ENCODE measurements at places on chromosomes 4 and X. TPM values are rescaled to one million over a fixed set of nuclear protein-coding genes. Genes with fewer than 3 reads are reported as not detected.

- DNase-seq: no peak
Measured at GRCh38 chr4:153434190-153434589, 32.0 kb upstream of the TMEM131L start.

- DNase-seq: no peak
Measured at GRCh38 chr4:100062921-100063320, 112.8 kb upstream of the H2AZ1 start.

HTATSF1 gene
- total RNA-seq: 90.4 TPM

GRCh38 chr4:45062935-45063545 lies 336.7 kb upstream of the GNPDA2 start:
- no peak for DNase-seq

- no peak for DNase-seq
Measured at GRCh38 chr4:41067369-41067768, 147.0 kb downstream of the APBB2 start.

GRCh38 chr4:68267433-68267944 lies 22.0 kb upstream of the TMPRSS11B start:
- peak; percentile 26 for DNase-seq

GATB gene
- total RNA-seq: 14.4 TPM

DNA sequence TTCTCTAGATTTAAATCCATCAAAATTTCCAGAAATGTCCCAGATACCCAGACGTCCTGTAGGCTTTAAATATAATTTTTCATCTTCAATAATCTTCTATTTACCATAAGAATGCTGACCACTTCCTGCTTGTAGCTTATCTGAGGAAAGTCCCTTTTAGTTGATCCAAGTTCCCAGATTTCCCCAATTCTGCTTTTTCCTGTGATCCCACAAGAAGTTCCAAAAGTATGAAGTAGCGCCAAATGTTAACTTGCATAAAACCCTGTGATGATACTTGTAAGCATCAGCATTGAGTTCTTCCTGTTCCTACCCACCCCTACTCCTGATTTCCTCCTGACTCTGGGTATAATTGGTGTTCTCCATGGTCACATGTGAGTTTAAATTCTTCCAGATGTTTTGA lies 10.6 kb upstream of the TLR8 start:
- DNase-seq: no peak

DNA sequence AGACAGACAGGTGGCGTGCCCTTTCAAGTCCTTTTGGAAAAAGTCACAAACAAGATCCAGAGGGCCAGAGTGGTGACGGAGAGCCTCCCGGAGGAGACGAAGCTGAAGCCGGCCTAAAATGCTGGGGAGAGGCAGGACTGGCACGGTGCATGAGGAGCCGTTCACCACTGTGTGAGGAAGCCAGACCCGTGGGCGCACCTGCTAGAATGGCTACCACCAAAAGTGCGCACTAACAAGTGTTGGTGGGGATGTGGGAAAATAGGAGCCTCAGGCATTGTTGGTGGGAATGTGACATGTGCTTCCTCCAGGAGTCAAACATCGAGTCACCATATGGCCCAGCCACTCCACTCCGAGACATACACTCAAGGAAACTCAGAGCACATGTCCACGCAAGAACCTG lies 67.4 kb upstream of the HELT start:
- DNase-seq: no peak

MGAT4D gene
- not detected for total RNA-seq

- peak; percentile 41 for DNase-seq
Measured at GRCh38 chr4:41256740-41257256, at the start of gene UCHL1. UCHL1 (plus strand) TSS chr4:41256928; CDS start chr4:41256977, 49 bp downstream.

DNA sequence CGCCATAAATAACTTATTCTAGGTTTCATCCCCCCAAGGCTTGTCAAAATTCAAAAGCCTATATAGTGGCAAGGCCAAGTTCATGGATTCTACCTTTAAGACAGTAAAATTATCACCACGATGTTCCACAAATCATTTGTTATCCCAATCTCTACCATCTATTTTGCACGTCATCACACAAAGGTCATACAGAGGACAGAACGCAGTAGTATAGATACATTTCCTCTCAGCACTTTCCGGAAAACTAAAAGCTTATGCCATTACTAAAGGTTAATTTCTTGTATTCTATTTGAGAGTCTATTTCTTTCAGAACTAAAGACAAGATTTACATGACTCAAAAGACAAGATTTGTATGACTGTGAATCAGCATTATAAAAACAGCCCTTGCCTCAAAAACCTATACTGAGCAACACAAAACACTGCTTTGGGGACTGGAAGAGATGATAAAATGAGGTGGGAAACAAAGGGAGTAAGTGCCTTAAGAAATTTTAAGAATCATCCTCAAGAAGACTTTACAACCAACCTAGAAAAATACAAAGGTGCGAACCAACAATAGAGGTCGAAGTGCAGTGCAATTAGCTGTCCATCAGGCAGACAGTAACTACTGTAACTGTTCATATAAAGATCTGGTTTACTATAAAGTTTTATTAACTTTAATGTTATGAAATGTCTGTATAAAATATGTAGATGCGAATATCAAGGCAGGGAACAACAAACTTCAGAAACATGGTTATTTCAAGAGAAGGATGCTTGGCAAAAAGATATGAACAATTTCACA lies 7.6 kb downstream of the UBE2D3 start:
- DNase-seq: no peak

DNA sequence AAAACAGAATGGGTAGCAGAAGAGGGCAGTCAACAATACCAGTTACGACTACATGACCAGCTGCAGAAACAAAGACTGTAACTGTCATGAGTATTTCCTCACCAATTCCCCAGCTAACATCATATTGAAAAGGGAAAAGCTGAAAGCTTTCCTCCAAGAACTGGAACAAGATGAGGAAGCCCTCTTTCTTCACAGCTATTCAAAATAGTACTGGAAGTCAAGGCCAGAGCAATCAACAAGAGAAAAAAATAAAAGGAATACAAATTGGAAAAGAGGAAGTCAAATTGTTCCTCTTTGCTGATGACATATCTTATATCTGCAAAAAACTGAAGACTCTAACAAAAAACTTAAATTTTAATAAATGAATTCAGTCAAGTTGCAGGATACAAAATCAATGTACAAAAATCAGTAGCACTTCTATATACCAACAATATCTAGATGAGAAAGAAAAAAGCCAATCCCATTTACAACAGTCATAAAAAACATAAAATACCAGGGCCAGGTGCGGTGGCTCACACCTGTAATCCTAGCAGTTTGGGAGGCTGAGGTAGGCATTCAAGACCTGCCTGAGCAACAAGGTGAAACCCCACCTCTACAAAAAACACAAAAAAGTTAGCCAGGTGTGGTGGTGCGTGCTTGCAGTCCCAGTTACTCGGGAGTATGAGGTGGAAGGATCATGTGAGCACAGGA lies 125.4 kb downstream of the ATP8A1 start:
- DNase-seq: no peak

GRCh38 chr4:46979283-46979682 lies 14.1 kb downstream of the GABRA4 start:
- no peak for DNase-seq

DNA sequence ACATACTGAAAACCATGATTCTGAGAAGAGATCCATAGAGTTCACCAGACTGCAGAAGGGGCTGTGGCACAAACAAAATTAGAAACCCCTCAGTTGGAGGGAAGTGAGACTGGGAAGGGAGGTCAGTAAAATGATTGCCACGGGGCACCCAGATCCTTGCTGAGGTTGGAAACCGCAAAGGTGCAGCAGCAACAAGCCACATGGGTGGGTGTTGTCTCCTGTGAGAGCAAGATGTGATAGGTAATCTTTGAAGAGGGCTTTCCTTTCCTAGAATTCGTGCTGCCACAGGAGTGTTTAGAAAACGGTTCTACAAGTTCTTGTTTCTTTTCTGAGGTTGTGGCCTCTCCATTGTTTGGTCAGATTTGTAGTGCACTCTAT lies 85.5 kb downstream of the NFKB1 start:
- no peak for DNase-seq

NEIL3 gene
- total RNA-seq: 26.8 TPM

DNA sequence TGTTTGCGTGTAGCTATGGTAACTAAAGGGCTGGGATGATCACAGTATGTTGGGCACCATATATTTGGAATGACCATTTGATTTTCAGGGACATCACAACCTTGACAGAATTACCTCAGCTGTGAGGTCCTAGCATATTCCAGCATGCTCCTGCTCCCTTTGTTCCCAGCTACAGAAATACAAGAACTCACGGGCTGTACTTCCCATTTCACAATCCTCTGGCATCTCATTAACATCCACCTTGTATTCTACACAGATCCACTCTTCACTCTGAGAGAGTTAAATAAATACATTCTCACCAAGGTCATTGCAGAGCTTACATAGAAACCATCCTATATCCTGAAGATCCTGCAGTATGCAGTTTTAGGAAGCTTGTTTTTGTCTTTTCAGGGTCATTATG lies 169.7 kb downstream of the FRMPD4 start:
- DNase-seq: no peak

DNA sequence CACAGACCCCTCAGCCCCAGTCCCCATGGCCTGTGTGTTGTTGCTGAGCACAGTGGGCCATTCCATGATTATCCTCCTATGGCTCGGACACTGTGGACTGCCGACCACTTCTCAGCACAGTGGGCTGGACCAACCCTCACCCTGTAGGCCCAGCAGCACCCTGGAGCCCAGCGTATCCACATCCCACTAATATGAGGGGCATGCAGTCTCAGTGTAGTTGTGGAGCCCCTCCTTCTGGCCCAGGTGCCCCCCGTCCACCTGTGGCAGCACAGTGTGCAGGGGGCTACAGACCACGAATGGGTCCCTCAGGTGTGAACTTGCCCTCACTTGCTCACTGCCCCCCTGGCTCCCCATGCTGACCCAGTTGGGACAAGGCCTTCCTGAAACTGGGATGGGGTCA lies 7.9 kb downstream of the SPON2 start:
- DNase-seq: no peak

DNA sequence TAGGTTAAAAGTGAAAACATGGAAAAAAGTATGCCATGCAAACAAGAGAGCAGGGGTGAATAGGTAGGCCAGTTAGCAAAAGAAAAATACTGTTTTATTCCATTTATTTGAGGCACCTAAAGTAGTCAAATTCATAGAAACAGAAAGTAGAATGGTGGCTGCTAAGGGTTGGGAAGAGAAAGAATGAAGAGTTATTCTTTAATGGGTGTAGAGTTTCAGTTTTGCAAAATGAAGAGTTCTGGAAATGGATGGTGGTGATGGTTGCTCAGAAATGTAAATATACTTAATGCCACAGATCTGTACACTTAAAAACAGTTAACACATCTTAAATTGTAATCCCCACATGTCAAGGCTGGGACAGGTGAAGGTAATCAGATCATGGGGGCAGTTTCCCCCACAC lies 29.7 kb downstream of the PARM1 start:
- no peak for DNase-seq

- DNase-seq: no peak
Measured at GRCh38 chr4:53863158-53863557, 201.2 kb downstream of the CHIC2 start.

DNA sequence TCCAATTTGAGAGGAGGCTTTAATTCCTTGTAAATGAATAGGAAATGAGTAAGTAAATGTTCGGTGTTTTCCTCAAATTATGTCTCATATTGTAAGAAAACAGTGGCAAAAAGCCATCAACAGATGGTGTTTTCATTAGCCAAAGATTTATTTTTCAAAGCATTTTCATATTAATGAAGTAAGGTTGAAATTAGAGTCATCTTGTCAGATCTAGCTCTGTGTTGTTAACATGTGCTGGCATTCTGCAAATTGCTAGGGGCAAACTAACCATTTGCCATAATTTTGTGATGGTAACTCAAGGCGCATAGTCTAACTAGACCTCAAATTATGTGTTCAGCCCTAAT lies 24.7 kb downstream of the MID2 start:
- no peak for DNase-seq

MORC4 gene
- 28.7 TPM for total RNA-seq

DNA sequence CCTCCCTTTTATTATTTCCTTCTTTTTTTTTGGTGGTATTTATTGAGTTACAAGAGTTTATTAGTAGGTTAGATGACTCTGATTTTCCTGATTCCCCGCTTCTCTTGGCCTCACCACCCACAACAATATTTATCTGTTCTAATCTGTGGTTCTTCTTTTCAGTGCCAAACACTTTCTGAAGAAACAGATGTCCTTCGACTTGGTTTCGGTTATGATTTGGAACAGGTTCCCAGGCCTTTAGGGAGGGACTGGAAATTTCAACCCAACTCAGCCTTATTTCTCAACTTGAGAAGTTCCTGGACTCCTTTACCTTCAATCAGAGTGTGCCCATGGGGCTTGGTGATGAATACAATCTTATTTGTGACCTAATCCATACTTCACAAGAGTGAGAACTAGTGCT lies 108.1 kb downstream of the UCHL1 start:
- no peak for DNase-seq

DNA sequence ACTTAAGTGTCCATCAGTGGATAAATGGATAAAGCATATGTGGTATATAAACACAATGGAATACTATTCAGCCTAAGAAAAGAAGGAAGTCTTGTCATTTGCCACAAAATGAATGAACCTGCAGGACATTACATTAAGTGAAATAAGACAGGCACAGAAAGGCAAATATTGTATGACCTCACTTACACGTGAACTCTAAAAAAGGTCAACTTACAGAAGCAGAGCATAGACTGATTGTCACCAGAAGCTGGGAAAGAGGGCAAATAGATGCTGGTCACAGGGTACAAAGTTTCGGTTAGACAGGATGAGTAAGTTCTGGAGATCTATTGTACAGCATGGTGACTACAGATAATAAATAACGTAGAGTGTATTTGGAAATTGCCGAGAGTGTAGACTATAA lies 247.7 kb downstream of the RAB28 start:
- no peak for DNase-seq

DNA sequence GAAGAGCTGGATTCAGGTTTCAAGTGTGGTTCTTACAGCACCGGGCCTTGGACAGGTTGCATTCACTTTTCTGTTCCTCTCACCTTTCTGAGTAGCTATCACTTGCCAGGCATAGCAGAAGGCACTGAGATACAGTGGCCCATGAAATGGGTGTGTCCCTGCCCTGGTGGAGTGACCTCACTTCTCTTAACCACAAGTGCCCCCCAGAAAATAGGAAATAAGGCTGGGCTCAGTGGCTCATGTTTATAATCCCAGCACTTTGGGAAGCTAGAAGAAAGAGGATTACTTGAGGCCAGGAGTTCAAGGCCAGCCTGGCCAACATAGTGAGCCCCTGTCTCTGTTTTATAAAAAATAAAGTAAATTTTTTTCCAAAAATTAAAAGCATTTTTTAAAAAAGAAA lies 101.7 kb upstream of the KIT start:
- no peak for DNase-seq

- DNase-seq: no peak
Measured at GRCh38 chrX:34956916-34957315, 14.3 kb downstream of the FAM47B start.

DNA sequence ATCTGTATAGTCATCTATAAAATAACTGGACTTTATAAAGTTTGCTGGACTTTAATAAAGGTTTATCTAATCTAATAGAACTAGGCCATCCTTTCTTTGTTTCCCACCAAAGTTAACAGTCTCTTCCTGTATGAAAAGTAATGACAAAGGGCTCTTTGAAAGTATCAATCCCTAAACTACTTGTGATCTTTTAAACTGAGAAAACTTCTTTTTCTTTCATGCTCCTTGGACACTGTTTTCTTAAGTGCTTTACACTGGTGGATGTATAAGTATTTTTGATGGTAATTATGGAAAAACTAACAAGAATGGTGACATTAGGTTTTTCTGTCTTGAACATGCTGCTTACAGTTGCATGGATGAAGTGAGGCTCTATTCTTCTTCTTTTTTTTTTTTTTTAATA lies 2.4 kb upstream of the ZFX start:
- no peak for DNase-seq

- DNase-seq: no peak
Measured at GRCh38 chr4:41285864-41286235, 29.1 kb downstream of the UCHL1 start.
